ENCODE measurements at places on chromosomes 13 and 19.

GRCh38 chr19:8242211-8242821 lies 33.1 kb downstream of the CERS4 start:
- no peak for DNase-seq

- DNase-seq, result no peak
These were observed 6.1 kb downstream of the RANBP3 start for GRCh38 chr19:5971714-5972354.

DNA sequence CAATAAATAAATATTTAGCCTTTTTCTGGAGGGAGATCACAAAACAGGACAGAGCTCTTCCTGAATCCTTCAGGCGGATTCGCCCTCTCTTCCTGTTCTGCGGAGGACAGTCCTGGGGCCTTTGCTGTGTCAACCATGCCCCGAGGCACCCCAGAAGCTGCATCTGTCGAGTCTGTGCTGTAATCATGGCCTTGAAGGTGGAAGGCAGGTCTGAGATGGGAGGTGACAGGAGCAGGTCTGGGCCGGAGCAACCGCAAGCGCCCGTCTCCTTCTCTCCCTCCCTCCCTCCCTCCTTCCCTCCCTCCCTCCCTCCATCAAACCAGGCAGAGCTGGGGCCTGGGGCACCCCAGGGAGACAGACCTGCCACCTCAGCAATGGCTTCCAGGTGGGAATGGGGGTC lies 4.6 kb upstream of the FXYD3 start:
- no peak for DNase-seq

- DNase-seq, result peak; percentile 86
These were observed 1.3 kb upstream of the CEACAM6 start for GRCh38 chr19:41753936-41754529.

DNA sequence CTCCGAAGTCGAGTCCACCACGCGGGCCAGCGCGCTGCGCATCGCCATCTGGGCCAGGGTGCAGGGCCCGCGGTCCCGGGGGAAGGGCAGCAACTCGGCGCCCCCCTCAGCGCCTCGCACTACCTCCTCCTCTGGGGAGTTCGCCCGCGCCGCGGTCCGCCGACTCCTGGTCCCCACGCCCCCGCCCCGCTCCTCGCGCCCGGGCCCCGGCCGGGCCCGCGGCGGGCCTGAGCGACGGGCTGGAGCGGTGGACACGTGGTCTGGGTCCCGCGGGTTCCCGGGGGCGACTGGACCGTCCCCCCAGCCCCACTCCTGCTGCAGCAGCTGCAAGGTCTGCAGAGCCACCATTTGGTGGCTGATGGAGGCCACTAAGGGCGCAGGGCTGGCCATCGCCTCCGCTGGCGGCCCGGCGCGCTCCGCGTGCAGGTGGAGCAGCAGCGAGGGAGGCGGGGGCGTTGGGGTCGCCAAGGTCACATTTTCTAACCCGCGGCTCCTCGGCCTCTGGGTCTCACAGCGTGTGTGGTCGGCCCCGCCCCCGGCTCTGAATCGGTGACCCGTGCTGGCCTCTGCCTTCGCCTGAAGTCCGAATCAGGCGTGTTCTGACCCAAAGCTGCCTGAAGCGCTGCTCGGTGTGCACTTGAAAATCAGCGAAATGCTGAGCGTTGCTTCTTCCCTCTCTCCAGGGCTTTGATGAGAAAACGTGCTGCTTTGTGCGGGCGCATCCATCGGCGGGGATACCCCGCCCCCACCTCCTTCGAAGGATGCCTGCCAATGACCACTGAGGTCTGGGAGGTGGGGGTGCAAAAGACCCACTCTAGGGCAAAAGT lies at the start of gene DLEU7:
Gene DLEU7 (minus strand): TSS at position 436 of the 827 bp plus-strand sequence. CDS start 46 bp downstream, at position 390.
- DNase-seq, result no peak

- no peak for DNase-seq
These were observed 140.6 kb downstream of the KDM4B start for GRCh38 chr19:5109560-5109959.

DNA sequence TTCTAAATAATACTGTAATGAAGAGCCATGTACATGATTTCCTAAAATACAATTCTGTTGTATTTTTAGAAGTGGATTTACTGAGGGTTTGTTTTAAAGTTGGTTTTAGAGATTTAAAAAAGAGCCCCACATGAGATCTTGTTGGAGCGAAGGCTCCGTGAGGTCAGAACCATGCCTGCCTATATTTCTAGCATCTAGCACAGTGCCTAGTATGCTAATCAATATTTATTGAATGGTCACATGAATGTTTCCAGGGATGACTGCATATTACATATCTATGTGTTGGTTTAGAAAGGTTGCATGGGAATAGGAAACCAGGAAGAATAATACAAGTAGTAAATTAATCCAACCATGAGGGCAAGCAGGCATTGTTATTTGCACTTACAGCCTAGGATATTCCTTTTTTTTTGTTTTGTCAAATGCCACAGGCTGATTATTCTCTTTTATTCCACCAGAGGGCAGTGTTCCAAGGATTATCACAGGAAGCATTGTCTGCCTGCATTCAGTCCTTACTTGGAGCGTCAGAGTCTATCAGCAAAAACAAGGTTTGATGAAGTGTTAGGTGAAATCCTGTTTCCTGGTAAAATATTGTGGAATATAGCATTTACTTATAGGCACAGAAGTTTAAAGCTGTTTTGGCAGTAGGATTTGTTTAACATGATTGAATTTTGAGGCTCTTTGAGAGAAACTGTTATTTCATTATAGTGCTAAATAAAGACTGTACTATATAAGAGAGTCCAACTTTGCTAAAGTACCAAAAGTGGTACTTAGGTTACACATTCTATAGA lies 46.8 kb downstream of the COG3 start:
- no peak for DNase-seq

- no peak for DNase-seq
These were observed 912 bp upstream of the TUBA3C start for GRCh38 chr13:19182536-19182935.

- no peak for DNase-seq
These were observed 47.4 kb downstream of the SIPA1L3 start for GRCh38 chr19:37954421-37954874.

GRCh38 chr13:91955546-91956355 lies 557.3 kb downstream of the GPC5 start:
- DNase-seq, result no peak

- DNase-seq, result no peak
These were observed 47.9 kb upstream of the TMTC4 start for GRCh38 chr13:100722517-100722916.

- no peak for DNase-seq
These were observed 34.6 kb upstream of the KATNAL1 start for GRCh38 chr13:30341815-30342570.

DNA sequence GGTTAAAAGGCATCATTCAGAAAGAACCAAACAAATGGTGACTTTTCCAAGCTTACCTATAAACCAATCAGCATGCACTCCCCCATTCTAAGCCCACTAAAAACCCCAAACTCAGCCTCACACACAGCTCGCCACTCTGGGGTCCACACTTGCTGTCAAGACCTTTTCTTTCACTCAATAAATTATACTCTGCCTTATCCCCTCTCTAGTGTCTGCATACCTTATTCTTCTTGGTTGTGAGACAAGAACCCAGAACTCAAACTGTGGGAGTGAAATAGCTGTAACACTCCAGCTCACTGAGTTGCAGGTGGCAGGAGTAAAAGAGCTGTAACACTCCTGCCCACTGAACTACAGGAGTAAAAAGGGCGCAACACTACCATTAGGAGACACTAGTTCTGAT lies 559.0 kb downstream of the TBC1D4 start:
- no peak for DNase-seq

- peak; percentile 76 for DNase-seq
These were observed 44.9 kb downstream of the ESD start for GRCh38 chr13:46751811-46752635.

DNA sequence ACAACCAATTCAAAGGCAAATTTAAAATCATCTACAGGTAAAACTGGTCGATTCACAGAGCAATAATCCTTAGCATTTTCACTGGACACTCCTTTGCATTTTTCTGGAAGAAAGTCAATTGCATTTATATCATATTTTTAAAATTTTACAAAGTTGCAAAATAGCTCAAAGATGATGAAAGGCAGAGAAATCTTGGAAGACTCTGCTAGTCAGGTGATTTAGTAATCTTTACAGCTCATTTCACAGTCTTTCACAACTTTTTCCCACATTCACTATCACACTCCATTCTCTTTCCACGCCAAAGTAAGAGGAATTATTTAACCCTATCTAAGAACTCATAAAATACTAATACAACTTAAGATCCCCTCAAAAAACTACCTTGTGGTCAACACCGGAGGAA lies 1063.8 kb downstream of the EFNB2 start:
- no peak for DNase-seq

- DNase-seq, result no peak
These were observed 464.6 kb downstream of the MYO16 start for GRCh38 chr13:109093998-109094397.

DNA sequence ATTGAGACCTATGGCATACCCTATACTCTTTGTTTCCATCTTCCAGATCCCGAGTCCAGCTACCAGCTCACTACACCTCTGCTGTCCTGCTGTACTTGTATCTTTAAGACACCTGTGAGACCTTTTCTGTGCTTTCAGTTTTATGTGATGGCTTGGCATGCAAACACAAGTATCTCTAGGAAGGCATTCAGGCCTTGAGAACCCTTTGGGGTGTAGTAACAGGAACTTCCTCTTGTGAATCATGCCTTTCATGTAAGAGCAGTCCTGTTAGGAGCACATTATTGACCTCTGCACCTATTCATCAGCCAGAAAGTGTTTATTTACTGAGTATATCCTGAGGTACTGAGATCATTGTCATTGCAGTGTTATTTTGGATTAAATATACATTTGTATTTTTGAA lies 87.0 kb upstream of the HTR2A start:
- DNase-seq, result no peak

- no peak for DNase-seq
These were observed 9.9 kb upstream of the PRODH2 start for GRCh38 chr19:35822579-35822978.

DNA sequence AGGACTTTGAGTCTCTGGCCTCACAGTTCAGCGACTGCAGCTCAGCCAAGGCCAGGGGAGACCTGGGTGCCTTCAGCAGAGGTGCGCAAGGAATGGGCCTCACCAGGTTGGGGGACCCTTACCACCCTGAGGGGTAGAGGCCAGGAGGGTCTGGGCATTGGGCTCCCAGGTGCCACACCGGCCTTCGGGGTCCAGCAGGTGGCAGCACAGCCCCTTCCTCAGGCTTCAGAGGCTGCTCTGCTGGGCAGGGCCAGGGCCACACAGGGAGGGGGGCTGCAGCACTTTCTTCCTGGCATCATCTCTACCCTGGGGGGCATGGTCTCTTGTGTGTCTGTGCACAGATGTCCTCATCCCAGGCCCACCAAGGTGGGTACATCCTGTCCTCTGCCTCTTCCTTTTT lies 12.9 kb downstream of the PIN1 start:
- peak; percentile 66 for DNase-seq

- no peak for DNase-seq
These were observed 1059.8 kb downstream of the UQCRFS1 start for GRCh38 chr19:28153123-28153522.

DNA sequence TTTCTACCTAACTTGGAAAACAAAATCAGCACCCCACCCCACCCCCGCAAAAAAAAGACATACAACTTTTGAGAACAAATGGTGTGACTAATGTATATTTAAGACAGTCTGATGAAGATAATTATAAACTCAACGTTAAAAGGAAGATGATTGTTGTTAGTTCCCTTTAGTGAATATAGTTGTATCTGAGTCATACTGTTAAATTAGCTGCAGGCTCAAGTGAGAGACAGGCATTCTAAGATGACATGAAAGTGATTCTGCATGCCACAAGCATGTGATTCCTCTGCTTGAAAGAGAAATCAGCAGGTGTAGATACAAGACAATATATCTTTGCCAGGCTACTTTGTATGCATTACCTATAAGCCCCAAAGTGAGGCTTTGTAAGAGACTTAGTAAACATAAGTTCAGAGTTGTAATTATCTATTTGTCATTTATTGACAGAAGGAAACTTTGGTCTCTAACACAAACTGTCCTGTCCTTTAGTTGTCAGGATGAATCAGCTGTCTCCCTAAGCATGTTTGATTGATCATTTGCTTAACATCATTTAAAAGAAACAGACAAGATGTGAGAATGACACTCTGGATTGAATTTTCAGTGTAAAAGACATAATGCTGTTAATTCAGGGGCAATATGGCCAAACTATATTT lies 319.4 kb upstream of the HTR2A start:
- DNase-seq, result no peak

DNA sequence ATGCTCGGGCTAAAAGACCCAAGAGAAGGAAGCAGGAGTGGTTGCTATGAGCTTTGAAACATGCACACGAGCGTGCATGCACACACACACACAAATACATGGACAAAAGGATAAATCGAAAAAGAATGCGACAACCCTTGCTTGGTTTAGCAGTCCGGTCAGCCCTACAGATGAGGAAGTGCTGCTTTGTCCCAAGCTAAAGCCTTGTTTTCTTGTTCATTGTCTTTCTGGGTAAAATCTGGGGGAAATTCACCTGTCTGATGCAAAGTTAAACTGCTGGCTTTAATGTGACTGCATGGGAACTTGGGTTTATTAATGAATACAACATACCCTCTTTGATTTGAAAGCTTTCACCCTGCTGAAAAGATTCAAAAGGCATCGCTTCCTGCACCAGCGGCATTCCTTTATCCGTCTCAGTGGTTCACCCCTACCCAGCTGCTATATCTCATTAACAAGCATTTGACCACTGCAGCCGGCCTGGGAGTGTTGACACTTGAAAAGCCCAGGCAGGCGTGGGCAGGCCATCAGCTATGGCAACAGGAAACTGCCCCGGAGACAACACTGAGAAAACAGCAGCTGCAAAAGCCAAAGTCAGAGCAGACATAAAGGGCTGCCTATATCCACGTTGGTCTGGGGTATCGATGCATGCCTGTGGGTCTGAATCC lies 301.7 kb downstream of the NDFIP2 start:
- no peak for DNase-seq

GRCh38 chr13:96646101-96646500 lies 348.2 kb downstream of the OXGR1 start:
- no peak for DNase-seq

- no peak for DNase-seq
These were observed 246.9 kb downstream of the DNAJC15 start for GRCh38 chr13:43270130-43270830.

DNA sequence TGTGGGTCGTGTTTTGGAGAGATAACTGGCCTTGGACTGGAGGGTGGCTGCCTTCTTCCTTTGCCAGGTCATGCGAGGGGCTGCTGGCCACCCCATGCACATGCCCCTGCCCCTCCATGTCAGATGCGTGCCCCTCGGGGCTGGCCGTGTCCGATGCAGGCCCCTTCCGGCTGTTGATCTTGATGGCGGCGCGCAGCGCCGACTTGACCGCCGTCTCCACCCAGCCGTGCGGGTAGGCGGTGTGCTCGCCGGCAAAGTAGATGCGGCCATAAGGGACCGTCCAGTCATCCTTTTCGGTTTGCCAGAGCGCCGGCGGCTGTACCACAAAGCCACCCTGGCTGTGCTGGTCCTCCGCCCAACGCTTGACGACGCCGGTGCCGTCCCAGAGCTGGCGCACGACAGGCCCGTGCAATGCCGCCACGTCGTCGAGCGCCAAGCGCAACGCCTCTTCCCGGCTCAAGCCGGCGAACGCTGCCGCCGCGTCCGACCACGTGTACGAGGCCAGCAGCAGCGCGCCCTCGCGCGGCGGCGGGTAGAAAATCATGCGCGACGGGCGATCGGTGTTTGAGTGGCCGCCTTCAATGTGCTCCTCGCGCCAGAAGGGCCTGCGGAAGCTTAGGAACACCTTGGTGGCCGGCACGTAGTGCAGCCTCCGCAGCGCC lies 6.9 kb downstream of the IL4I1 start:
- DNase-seq, result peak; percentile 88

Measured in activated CD8-positive, alpha-beta memory T cell treated with anti-CD3 and anti-CD28 coated beads for 24 hours (primary cell).